ENCODE measurements at places on chromosomes 4 and X.

GRCh38 chrX:151852294-151852693, 60.4 kb upstream of the MAGEA4 start:
- no peak for DNase-seq

DNA sequence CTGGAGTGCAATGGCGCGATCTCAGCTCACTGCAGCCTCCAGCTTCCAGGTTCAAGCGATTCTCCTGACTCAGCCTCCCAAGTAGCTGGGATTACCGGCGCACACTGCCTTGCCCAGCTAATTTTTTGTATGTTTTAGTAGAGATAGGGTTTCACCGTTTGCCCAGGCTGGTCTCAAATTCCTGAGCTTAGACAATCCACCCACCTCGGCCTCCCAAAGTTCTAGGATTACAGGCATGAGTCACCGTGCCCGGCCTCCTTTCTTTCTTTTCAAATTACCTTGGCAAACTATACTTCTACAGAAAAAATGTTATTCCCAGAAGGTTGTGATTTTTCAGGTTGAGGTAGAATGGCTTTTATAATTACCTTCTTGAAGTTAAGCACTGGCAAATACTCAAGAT, 321.9 kb upstream of the PRPS2 start:
- DNase-seq: no peak

DNA sequence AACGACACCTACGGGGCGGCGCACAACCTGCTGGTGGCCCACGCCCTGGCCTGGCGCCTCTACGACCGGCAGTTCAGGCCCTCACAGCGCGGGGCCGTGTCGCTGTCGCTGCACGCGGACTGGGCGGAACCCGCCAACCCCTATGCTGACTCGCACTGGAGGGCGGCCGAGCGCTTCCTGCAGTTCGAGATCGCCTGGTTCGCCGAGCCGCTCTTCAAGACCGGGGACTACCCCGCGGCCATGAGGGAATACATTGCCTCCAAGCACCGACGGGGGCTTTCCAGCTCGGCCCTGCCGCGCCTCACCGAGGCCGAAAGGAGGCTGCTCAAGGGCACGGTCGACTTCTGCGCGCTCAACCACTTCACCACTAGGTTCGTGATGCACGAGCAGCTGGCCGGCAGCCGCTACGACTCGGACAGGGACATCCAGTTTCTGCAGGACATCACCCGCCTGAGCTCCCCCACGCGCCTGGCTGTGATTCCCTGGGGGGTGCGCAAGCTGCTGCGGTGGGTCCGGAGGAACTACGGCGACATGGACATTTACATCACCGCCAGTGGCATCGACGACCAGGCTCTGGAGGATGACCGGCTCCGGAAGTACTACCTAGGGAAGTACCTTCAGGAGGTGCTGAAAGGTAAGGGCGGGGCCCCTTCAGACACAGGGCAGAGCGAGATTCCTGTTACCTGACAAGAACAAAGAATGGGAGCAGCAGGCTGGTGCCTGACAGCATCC, 11.7 kb downstream of the RPL9 start:
- DNase-seq: no peak

DNA sequence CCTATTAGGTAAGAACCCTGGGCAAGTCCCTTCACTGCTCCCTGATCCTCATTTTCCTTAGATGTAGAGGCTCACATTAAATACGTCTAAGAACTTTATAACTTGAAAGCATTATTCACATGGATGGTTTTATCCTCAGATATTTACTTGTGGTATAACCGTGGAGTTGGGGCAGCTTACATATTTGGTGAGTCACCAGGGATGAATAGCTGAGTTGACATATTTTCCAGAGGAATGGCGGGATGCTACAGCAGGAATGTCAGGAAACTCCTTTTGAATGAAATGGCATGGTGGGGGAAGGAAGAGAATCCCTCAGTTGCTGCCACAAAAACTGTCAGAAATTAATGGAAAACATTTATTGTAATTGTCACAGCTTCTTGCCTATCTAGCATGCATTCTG, 165.3 kb upstream of the RPS6KA3 start:
- no peak for DNase-seq

DNA sequence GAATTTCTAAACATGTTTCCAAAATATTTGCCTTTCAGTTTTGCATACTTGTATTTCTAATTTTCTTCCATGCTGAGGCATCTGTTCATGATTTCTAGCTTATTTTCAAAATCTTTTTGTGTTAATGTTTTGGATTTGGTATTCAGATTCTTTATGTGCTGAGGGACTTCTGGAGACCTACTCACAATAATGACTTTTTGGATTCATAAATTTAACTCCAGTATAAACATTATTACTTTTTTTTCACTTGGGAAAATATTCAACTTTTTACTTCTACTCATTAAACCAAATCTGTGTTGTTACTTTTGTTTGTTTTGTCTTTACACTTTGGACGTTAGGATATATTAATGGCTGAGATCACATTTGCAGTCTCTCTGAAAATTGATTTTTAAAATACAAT, 183.7 kb downstream of the TENM3 start:
- no peak for DNase-seq
